Epithelial cell of proximal tubule (primary cell): ENCODE measurements at places on chromosomes 5 and 9.
A peak's percentile ranks its signal among the peaks of the same experiment; 100 is the strongest.

DNA sequence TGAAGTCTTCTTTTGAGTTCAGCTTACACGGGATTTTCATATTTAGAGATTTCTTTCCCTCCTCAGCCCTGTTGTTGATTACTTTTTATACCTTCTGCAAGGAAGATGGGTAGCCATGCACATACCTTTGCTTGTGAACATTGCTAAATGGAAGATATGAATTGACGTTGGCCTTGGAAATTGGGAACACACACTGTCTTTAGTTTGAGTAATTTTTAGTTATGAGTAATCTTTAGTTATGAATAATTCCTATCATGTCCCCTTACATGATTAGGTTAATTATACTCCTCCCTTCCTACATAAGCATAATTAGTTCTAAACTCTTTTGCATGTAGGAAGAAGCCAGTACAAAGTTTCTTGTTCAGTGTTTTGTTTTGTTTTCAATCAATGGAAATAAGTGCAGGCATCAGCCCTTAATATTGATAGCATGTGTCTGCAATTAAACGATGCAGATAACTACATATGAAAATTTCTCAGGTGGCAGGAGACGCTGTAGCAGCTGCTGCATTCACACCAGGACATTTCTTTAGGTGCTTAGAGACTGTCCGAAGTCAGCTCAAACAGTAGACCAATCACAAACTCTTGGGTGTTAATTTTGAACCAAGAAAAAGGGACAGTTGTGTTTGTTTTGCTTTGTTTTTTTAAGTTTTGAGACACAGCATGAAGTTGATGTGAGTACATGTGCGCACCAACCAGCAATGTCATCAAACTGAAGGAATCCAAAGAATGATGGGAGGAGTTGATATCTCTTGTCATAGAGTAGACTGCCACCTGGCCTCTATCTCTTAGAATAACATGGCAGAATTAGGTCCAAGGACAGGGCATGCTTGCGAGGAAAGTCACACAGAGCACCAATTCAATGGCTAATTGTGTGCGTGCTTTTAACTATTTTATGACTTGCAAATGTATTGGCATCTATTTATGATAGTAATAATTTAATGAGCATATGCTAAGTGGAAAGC lies 51.4 kb downstream of the SMARCA2 start:
- DNase-seq = no peak

GRCh38 chr9:116629634-116630033 lies 57.5 kb upstream of the TRIM32 start:
- DNase-seq = no peak

DNA sequence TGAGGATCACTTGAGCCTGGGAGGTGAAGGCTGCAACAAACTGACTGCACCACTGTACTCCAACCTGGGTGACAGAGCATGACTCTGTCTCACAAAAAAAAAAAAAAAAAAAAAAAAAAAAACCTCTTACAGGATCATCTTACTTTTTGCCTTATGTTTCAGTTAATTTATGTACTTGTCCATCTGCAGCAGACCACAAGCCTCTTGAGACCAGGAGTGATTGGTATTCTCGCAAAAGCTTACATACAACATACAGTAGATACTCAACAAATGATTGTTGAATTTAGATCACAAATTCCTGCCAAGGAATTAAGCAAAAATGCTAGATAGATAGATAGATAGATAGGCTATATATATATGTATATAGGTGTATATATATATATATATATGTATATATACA lies 12.4 kb downstream of the CEMIP2 start:
- no peak for DNase-seq

DNA sequence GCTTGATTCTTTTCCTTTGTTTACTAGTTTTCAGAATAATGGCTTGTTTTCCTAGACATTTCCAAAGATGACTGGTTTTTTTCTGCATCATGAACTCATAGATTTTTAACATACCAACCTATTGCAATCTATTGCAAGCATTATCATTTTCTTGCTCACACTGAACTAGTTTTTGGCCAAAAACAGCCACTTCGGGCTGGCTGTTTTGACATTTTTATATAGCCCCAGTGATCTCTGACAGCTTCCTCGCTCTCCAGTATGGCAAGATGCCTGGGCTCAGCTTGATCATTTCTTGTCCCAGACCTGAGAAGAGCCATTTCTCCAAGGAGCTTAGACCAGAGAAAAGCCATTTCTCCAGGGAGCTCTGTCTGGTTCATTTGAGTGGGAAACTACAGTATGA lies 94.3 kb upstream of the MAMDC2 start:
- no peak for DNase-seq

- no peak for DNase-seq
Observed at GRCh38 chr5:137145721-137146120, 353.4 kb downstream of the SPOCK1 start.

GRCh38 chr9:8542537-8542936 lies 743.0 kb upstream of the DMAC1 start:
- no peak for DNase-seq

- DNase-seq = no peak
Observed at GRCh38 chr5:112757468-112758208, 20.0 kb downstream of the APC start.

DNA sequence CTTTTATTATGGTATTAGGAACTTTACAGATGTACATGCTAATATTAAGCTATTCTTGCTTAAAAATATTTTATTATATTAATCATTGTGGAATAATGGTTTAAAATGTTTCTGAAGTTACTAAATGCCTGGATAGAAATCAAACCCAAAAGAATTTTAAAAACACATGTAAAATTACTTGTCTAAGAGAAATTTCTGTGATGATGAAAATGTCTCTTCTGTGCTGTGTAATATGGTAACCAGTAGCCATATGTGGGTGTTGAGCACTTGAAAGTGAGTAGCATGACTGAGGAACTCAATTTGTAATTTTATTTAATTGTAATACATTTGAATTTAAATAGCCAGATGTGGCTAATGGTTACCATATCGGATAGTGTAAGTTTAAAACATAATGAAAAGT lies 66.7 kb upstream of the HSPB3 start:
- DNase-seq = no peak

- DNase-seq = no peak
Observed at GRCh38 chr9:123401879-123402513, 46.0 kb downstream of the CRB2 start.

- no peak for DNase-seq
Observed at GRCh38 chr5:132813599-132814502, 749 bp downstream of the SOWAHA start.

GRCh38 chr5:5353681-5354080 lies 68.8 kb upstream of the ICE1 start:
- no peak for DNase-seq

- DNase-seq = no peak
Observed at GRCh38 chr5:180720486-180720885, 19.4 kb downstream of the OR2Y1 start.

GRCh38 chr9:133237035-133237731 lies 28.1 kb upstream of the OBP2B start:
- no peak for DNase-seq

DNA sequence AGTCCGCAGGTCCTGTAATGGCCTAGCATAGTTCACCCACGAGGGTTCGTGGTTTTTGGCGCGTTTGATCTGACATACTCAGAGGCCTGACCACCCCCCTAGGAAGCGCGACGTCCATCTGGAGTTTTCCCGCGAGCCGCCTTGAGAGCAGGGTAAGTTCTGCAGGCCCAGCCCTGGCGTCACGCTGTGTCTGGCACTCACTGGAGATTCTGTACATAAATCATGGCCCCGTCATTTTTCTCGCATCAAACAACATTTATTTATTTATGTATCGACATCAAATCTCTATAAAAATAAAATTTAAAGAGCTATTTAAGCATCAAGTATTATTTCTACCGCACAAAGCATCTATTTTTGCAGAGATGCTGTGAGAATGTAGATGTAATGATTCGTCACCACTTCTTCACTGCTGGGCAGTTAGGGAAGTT lies 437 bp upstream of the TRIM41 start:
- no peak for DNase-seq

GRCh38 chr5:34657274-34657921 lies 1.3 kb downstream of the RAI14 start:
- DNase-seq = no peak

DNA sequence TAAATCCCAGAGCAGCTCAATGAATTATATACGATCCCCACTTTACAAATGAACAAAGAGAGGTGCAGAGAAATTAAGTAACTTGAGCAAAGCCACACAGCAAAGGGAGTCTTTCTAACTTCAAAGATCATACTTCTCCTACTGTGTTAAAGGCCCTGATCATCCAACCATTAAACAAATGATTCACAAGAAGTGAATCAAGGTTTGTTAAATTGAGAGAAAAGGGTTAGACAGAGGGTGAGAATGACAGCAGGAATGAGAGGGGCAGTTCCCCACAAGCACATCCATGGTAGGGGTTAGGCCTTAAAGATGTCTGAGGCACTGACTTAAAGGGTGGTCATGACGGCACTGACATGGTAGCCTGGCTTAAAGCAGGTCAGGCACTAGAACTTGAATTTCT lies 10.7 kb downstream of the IDNK start:
- DNase-seq = no peak

- no peak for DNase-seq
Observed at GRCh38 chr9:113886026-113886369, 9.9 kb downstream of the ZNF618 start.

- DNase-seq = no peak
Observed at GRCh38 chr5:128212191-128212806, 128.7 kb downstream of the SLC12A2 start.

- no peak for DNase-seq
Observed at GRCh38 chr9:21255538-21256212, 15.9 kb upstream of the IFNA14 start.

- DNase-seq = no peak
Observed at GRCh38 chr5:97501965-97502305, 318.9 kb upstream of the RIOK2 start.

DNA sequence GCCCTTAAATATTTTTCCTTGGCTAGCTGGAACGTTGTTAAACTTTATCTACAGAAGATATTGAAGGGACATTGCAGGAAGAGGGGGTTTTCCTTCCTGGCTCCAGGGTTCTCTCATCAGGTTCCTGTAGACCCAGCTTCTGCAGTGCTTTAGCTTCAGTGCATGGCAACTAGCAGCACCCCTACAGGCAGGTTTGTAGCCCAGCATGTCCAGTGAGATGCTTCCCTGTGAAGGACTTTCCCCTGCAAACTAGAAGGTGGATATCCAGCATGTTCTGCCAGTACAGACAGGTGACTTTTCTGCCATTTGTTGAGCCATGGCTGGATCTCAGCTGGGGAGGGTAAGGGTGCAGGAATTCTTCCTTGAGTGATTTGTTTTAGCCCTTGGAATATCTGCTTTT lies 10.4 kb downstream of the CCL28 start:
- no peak for DNase-seq

DNA sequence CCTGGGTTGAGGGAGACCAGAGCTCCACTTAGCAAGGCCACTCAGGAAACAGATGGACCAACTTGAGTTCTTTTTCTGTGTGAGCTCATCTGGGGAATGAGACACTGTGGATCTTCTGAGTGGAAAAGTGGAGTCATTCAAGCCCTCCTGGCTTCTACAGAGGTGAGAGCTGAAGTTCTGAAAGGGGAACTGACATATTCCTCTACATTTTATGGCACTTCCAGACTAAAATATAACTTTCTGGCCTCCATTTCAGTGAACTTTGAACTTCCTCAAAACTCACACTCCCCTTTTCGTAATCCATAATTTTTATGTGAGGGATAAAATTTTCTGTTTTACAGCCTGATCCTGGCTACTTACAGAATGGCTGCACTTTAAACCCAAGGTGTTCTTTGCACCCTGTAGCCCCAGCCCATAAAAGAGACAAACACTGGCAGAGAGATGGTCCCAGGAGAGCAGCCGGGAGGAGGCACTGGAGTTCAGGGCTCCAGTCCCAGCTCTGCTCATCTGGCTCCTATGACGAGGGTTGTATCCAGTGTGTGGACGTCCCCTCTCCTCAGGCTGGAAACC lies 10.8 kb downstream of the SPAAR start:
- no peak for DNase-seq

GRCh38 chr9:14348123-14348372 lies 34.1 kb upstream of the NFIB start:
- no peak for DNase-seq

DNA sequence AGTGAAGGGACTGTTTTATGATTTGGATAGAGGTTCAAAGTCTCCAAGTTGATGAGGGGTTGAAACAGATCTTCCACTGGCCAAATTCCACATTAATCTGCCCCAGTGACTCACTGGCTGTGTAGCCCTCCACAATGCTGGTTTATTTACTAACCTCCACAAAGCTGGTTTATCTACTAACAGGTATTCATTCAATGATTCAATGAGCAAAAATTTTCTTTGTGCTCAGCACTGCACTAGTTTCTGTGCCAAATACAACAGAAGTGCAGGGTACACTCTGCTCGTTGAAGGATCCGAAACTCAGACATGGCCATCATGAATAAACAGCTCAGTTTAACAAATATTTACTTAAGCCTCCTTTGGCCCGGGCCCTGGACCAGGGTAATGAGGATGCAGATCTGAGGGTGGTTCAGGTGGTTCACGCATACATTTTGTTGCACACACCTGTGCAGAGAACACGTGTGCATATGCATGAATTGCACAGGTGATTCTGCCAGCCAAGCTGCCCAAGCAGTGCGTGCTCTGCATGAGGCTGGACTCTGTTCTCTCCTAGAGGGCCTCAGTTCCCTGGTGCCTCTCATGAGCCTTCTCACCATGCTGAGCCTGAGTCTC lies 71.0 kb downstream of the SH3PXD2B start:
- DNase-seq = peak; percentile 25

DNA sequence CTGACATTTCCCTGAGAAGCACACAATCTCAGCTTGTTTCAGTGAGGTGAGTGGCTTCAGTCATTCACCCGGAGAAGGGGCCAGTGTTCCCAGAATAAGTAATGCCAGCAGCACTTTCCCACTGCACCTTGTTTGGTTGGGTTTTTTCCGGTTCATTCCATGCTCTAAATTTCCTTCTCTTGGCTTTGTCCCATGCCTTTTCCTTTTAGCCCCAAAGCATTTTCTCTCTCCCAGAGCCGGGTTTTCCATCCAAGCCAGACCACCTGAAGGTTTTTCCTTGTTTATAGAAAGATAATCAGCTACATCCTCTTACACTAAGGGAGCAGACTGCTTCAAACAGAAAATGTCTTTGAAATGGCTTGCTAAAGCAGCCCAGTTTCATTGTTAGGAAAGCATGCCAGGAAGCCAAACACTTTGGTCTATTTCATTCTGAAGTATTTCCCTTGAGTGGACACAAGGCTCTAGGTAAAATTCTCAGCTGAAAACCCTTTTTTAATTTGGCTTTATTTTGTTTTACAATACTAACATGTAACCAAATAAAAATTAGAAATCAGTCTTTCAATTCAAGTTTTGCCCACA lies 501.6 kb downstream of the DTWD2 start:
- DNase-seq = no peak

- DNase-seq = peak; percentile 63
Observed at GRCh38 chr9:6845880-6846279, 88.1 kb downstream of the KDM4C start.

GRCh38 chr5:18653216-18653752 lies 1019.0 kb downstream of the TAF11L14 start:
- DNase-seq = no peak
